ENCODE measurements at places on chromosomes 5 and 9. TPM values are rescaled to one million over a fixed set of nuclear protein-coding genes. Genes with fewer than 3 reads are reported as not detected.

Gene ACTL7A
- total RNA-seq, result not detected

Gene PAEP
- total RNA-seq, result not detected

Gene HTR1A
- 5.0 TPM for total RNA-seq

Gene PCDHGA1
- 5.2 TPM for total RNA-seq

Gene LCN10
- total RNA-seq, result not detected

Gene SPATA31D4
- not detected for total RNA-seq

Gene TTC16
- not detected for total RNA-seq

Gene FBXL17
- 39.9 TPM for total RNA-seq

Gene ICE1
- 48.3 TPM for total RNA-seq

Gene MAST4
- 21.5 TPM for total RNA-seq

Gene NDUFAF2
- 8.2 TPM for total RNA-seq

Gene QSOX2
- 9.8 TPM for total RNA-seq

Gene PLCXD3
- total RNA-seq, result 10.6 TPM

Gene CAVIN4
- total RNA-seq, result 11.3 TPM

Gene CCL21
- not detected for total RNA-seq

Gene IGFBPL1
- total RNA-seq, result 239 TPM

Gene FAM163B
- 2.7 TPM for total RNA-seq

Gene PCDHGC4
- 63.2 TPM for total RNA-seq

Gene GABRA1
- 34.5 TPM for total RNA-seq

Gene PDLIM4
- total RNA-seq, result 4.5 TPM

Gene CDO1
- 63.2 TPM for total RNA-seq

Gene NR4A3
- total RNA-seq, result 1.3 TPM

Gene CSNK1A1
- 223 TPM for total RNA-seq

Gene DIRAS2
- total RNA-seq, result 55.5 TPM

All from cerebellum (tissue), 4 donors.